NCI-H226 (cell line): ENCODE measurements at places on chromosomes 1 and 21.

- peak; percentile 65 for DNase-seq
These were observed 41.9 kb downstream of the CD34 start for GRCh38 chr1:207868774-207869721.

- peak; percentile 45 for DNase-seq
These were observed 1.8 kb downstream of the CGN start for GRCh38 chr1:151512801-151513625.

- no peak for DNase-seq
These were observed 1.6 kb downstream of the COG2 start for GRCh38 chr1:230643908-230644307.

DNA sequence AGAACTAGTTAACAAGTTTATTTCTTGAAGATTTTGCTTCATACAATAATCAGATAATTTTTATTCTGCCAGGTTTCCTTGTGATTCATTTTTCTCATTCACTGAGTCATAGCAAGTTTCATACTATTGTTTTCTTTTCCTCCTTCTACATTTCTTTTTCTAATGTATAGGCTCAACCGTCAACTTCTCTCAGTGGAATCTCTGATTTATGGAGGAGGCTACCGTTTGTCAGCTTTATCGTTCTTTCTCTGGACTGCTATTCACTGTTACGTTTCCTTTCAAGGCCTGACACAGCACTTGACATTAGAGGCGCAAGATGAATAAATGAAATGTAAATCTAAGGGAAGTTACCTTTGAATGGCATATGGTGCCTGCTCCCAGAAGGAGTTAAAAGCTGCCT lies 284.3 kb upstream of the NR5A2 start:
- peak; percentile 70 for DNase-seq

- no peak for DNase-seq
These were observed 214.1 kb downstream of the NUF2 start for GRCh38 chr1:163535807-163536206.

DNA sequence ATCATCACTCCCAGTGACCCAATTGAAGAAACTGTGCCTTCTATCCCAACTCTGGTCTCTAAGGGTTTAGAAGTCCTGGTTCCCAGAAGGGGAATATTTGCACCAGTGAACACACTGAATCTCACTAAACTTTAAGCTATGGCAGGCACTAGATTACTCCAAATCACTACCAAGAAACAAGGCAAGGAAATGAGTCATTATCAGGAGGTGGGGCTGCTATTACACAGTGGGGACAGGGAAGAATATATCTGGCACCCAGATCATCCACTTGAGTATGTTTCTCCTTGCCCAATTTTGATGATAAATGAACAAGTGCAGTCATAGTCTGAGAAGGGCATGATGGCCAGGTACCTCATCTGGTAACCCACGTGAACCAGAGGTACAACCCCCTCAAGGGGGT lies 7.0 kb downstream of the MRPL9 start:
- DNase-seq: peak; percentile 23

GRCh38 chr1:65230731-65231481 lies 78.4 kb upstream of the DNAJC6 start:
- DNase-seq: peak; percentile 68

GRCh38 chr1:197469620-197470210 lies 201.7 kb downstream of the CRB1 start:
- DNase-seq: no peak

DNA sequence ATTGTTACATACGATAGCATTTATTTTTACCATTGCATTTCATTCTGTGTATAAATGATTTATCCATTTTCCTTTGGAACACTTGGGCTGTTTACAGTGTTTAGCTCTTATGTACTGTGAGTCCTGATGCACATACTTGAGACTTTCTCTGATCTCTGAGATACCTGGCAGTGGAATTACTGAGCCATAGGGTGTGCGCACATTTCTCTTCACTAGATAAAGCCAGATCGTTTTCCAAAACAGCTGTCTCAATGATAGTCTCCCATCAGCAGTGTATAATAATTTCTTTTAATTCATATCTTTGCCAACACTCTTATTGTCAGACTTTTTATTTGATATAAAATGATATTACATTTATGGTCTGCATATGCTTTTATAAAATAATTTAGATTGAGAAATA lies 66.2 kb downstream of the VPS13D start:
- no peak for DNase-seq

GRCh38 chr1:22126531-22126930 lies 16.4 kb downstream of the WNT4 start:
- DNase-seq: no peak

- DNase-seq: no peak
These were observed 632.7 kb upstream of the NR5A2 start for GRCh38 chr1:199394856-199395255.

GRCh38 chr1:15205586-15206346 lies 41.3 kb upstream of the FHAD1 start:
- no peak for DNase-seq

GRCh38 chr1:59926381-59927123 lies at the start of gene CYP2J2:
CYP2J2 (minus strand) TSS chr1:59926773; CDS start chr1:59926746, 27 bp downstream.
- DNase-seq: no peak

DNA sequence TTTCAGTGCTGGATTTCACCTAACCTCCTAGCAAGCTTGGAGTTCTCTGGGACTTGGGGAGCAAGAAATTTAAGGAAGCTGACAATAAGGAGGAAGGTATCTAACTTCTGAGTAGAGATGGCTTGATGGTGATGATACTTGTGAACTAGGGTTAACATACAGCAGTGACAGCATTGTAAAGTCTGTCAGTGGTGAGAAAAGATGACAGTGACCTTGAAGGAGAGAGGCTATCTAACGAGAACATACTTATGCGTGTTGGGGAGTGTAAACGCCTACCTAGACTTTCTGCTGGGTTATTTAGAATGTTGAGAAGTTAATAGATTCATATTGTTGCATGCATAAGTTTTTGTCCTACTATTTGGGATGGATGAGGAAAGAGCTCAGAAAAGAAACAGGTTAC lies 16.3 kb downstream of the POU2F1 start:
- no peak for DNase-seq

DNA sequence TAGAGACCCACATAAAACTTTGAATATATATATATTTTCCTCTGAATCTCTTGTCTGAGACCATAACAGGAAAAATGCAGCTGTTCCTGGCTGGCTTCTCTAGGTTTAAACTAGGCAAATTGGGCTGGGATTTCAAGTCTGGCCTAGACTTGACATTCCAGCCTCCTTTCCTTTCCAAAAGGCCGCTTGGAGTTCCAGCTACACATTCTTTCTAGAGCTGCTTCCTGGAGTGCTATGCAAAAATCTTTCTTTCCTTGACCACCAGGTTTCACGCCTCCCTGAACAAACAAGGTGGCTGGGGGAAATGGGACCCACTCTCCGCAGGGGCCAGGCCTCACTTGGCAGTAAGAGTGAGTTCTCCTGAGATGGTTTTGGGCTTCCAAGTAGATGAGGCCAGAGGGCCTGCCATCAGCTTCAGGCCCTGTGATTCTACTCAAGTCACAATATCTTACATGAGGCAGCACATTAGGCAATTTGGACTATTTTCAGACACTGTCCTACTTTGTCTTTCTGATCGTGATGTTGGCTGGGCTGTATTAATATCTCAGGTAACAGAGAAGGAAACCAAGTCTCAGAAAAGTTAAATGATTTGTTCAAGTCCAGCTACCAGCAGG lies 102.4 kb downstream of the FAM78B start:
- no peak for DNase-seq

GRCh38 chr1:19210772-19211549 lies 895 bp upstream of the UBR4 start:
- no peak for DNase-seq

DNA sequence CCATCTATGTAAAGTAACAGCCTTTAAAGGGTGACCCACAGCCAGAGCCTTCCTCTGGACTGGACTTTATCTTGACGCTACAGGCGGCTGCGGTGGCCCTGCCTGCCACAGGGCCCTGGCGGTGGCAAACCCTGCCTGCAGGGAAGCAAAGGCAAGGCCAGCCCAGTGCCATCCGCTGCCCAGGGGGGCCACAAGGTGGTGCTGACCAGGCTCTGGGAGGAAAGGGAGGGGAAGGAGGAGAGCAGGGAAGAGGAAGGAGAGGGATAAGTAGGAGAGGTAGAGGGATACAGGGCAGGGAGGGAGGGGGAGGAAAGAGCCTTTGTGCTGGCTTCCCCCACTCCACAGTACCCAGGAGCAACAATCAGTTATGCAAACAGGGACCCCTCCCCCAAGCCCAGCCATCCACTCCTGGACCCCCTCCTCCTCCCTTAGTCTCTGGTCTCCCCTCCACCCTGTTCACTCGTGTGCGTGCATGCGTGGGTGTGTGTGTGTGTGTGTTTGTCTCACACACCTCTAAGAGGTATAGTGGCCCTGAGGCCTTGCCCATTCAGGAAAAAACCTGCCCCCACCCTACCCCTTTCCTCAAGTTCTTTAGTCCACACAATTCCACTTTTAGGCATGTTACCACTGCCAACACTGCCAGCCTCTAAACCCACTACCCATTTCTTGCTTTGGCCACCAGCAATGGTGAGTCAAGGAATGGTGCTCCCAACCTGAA lies 30.3 kb downstream of the SSBP3 start:
- DNase-seq: no peak

- no peak for DNase-seq
These were observed 105.4 kb upstream of the LBR start for GRCh38 chr1:225533238-225533637.

GRCh38 chr1:172453153-172453545 lies 9.3 kb upstream of the PIGC start:
- DNase-seq: no peak

- no peak for DNase-seq
These were observed 49.0 kb downstream of the LTN1 start for GRCh38 chr21:28943631-28944030.

- DNase-seq: no peak
These were observed 84.8 kb downstream of the WDR4 start for GRCh38 chr21:42794551-42794950.

- DNase-seq: no peak
These were observed 1.4 kb upstream of the CFAP298 start for GRCh38 chr21:32613436-32614043.

- no peak for DNase-seq
These were observed 18.7 kb downstream of the SLC45A3 start for GRCh38 chr1:205661429-205662134.

DNA sequence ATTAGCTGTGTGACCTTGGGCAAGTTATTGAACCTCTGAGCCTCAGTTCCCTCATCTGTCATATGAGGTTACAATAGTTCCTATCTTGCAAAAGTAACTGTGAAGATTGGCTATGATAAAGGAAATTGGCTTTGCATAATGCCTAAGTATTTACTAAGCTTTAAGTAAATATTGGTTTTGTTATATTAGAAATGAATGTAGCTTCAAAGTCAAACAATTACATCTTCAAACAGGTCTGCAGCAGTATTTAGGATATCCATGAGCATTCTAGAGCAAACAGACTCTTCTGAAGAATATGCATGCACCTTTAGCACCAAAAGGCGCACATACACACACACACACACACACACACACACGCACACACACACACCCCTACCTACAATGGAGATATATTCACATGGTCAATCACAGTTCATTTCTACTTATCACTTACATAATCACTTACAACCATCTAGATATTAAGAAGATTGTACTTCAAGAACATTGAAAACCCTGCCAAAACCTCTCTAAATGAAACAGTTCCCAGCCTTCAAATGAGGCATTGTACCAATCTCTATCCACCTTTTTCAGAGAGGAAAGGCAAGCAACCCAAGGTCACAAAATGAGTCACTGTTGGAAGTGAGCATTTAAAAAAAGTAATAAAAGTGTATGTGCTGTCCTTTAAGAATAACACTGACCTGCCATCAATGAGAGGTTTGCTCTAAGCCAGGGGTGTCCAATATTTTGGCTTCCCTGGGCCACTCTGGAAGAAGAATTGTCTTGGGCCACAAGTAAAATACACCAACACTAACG lies 13.4 kb upstream of the FAM43B start:
- no peak for DNase-seq

- DNase-seq: no peak
These were observed 21.9 kb upstream of the PIK3CD start for GRCh38 chr1:9629445-9630201.

DNA sequence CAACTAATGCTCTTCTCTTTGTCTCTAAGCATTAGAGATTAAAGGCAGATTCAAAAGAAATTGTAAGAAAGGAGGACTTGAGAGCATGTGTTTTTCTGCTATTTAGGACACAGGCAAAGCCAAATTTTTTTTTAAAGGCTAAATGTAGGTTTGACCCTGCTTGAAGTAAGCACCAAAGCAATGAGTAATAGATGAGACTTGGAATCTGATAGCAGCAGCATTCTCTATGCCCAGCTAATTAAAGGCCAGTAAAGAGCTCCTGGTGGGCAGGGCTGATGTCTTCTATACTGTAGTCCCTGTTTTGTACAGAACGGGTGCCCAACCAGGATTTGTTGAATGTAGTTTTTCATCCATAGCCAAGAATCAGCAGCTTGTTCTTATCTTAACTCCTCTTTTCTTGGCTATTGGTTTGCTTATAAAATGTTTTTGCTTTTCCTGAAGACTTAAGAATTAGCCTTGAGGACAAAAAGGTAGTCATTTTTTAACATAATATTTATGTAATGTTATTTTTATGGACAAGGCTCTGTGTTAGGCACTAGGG lies 179.6 kb downstream of the LMO4 start:
- DNase-seq: no peak

- DNase-seq: no peak
These were observed 27.9 kb upstream of the C1orf87 start for GRCh38 chr1:60101516-60101915.

DNA sequence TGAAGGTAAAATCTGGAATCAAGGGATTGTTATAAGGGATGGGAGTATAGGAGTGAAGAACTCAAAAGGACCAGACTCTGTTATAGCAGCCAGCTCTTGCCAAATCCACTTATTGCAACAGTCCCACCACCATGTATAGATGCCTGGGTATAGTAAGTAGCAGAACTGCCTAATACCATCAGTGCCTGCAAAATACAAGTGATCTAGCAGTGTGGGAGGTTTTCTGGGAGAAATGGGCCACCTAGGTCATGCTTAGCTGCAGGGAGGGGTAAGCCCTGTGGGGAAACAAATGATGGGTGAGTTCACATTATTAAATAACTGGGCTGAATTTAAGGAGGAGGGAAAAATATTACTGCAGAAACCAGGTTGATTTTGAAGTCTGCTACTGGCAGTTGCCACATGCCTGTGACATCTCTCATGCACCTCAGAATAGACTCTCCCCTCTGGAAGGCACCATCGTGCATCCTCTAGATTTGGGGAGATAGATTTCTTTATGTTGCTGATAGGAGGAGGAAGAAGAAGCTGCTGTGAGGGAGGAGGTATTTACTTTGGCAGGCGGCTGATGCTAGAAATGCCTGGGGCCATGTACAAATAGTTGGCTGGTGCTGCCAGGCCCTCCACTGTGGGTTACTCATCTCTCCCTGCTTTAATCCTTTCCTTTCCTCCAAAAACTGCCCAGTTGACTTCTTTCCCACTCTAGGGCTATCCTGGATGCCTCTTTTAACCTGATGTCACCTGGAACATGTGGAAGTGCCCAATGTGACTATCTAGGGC lies 27.5 kb downstream of the HLX start:
- DNase-seq: peak; percentile 56
